HCEC 1CT (cell line): ENCODE measurements at places on chromosomes 7 and 10.

- no peak for DNase-seq
Measured at GRCh38 chr10:95573964-95574604, 12.9 kb upstream of the SORBS1 start.

DNA sequence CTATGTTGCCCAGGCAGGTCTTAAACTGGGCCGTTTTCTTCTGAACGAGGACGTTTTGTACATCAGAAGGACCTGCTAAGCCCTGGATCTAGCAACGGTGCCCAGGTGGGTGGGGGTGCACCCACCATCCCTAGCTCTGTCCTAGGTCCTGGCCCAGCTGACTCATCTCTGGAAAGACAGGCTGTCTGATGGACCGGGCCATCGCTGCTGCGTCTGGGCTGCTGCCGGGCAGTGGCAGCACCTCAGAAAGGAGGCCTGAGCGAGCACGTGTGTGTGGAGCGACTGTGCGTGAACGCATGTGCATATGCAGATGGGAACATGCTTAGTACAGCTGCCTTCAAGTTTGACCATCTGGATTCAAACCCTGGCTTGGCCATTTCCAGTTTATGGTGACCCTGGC, 7.3 kb upstream of the ELFN1 start:
- no peak for DNase-seq

DNA sequence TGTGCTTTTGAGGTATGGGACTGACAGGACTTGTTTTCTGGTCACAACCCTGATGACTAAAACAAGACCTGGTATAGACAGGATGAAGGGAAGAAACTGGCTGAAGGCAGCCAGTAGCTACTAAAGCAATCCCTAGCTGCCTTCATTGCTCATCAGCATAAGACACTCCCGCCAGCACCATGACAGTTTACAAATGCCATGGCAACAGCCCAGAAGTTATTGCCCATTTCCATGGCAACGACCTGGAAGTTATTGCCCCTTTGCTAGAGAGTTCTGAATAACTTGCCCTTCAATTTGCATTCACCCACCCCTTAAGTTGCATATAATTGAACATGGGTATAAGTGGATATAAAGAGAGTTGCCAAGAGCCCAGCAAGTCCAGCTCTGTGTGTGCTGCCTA, 169.6 kb upstream of the FAM171A1 start:
- DNase-seq, result no peak

DNA sequence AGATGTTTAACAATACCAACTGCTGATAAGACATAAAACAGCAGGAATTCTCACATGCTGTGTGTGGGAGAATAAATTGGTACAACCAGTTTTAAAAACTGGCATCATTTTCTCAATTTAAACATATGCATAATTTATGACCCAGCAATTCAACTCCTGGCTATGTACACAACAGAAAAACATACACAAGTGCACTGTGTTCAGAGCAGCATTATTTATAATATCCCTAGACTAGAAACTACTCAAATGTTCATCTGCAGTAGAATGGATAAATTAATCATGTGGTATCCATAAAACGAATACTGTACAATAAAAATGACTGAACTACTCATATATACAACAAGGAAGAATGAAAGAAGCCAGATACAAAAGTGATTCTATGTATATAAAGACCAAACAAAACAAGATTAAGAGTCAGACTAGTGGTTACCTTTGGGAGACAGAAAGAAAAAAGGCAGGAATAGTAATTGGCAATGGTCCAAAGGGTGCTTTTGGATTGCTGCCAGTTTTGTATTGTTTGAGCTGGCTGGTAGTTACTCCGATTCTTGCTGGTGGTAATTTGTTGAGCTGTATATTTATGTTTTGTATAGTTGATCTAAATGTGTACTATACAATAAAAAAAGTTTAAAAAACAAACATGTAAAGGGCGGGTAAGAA, 306.0 kb downstream of the TFEC start:
- no peak for DNase-seq

DNA sequence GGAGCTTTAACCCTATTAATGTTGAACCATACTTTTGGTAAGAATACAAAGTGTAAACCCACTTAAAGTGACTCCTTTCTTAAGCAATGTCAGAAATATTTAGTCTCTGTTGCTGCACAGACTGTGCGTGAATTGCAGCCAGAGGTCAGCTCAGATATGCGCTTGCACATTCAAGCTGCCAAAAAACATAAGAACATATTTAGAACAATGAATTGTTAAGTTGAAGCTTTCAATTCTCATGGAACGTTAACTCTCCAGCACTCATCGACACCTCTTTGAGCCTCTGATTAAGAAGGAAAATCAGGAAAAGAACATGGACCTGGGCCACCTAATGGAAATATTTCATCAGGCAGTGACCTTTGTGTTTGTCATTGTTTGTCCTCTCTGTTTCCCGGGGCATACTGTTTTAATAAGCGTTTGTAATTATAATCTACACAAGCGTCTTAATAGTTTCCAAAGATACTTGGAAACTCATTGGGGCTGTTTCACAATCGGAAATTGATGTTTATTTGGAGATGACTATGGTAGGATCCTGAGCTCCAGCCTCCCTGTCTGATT, 193.0 kb upstream of the CELF2 start:
- DNase-seq, result peak; percentile 75

GRCh38 chr10:95248989-95249388, 41.8 kb downstream of the PDLIM1 start:
- no peak for DNase-seq

DNA sequence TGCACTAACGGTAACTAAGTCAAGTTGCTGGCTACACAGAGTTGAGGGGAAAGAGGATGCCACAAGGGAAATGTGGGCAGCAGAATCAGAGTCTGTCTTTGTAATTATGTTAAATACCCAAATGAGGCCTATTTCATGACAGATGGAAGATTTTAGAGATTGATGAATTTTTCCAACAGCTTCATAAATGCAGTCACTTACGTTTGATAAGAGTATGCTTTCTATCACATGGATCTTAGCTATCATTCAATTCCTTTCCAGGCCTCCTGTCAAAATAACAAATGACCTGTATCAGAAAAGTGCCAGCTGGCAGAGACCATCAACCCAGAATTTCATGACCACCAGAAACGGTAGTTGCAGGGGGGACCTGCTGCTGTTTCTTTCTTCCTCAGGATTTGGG, 148.4 kb upstream of the PLPP4 start:
- no peak for DNase-seq

DNA sequence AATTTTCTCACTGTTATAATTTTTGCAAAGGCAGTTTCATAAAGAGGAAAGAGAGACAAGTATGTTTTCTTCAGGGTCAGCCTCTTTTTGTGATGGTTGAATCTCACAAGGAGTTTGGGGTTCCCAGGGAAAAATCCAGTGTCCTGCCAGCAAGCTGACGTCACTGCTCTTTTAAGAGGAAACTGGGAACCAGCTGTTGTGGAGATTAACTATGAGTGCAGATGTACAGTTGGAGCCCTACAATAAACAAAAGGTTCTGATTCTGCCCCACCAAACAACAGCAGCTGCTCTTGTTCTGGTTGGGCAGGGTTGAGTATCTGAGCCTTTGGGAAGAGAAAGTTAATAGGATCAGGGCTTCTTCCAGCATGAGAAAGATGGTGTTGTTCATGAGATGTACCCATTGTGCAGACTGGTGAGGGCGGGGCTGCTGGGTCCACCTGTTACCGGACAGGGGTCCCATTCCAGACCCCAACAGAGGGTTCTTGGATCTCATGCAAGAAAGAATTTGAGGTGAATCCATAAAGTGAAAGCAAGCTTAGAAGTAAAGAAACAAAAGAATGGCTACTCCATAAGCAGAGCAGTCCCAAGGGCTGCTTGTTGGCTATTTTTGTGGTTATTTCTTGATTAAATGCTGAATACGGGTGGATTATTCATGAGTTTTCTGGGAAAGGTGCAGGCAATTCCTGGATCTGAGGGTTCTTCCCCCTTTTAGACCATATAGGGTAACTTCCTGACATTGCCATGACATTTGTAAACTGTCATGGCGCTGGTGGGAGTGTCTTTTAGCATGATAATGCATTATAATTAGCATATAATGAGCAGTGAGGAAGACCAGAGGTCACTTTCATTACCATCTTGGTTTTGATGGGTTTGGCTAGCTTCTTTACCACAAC, 12.5 kb downstream of the PRF1 start:
- DNase-seq, result peak; percentile 68

DNA sequence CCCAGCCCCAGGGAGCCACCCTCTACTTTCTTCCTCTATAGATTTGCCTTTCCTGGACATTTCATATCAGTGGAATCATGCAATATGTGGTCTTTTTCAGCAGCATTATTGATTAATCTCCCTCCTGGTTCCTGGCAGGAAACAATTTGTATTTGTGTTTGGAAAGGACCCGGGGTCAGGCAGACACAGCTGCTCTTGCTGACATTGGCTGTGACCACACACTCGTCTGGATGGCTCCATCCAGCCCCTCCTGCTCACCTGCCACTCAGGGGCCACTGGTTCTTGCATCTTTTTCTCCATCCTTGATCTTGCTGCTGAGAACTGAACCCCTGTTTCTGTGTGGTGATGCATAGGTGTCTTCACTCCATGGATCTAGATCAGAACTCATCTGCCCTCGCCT, 176.6 kb upstream of the MKI67 start:
- DNase-seq, result no peak

DNA sequence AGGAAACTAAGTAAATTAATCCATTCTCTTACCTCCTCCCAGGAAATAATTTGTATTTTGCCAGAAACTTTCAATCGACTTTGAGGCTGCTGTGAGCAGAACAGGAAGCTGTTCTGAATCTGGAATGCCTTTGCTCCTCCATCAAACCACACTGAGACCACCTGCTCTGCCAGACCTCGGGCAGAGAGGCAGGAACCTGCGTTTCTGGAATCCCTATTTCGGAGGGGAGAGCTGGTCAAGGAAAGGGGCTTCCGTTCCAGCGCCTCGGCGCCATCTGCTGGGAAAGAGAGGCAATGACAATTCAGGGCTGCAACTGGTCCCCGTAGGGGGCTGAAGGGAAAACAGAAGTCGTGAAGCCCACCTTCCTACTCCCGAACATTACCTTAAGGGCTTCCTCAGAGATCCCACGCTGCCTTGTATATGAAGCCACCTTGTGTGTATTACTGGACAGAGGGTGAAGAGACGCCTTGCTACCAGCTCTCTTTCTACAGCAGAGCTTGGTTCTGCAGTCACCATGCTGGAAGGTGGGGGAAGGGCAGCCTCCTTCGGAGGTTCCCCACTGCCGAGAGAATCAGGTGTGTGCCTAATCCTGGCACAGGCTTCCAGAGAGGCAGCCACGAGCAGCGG, 31.2 kb downstream of the ZNF467 start:
- peak; percentile 43 for DNase-seq

DNA sequence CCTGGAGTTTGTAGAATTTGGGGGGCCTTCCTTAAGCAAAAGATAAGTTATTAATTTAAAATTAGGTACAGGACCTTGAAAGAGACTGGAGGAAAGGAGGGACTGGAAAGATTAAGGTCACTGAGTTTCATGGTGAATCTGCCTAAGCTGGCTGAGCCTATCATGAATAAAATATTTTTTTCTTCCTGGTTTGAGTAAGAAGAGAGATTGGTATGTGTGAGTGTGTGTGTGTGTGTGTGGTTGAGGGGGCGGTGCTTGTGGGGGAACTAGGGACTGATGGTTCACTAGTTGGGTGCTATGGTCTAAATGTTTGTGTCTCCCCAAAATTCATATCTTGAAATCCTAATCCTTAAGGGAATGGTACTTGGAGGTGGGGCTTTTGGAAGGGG, 142.5 kb upstream of the PRKCQ start:
- peak; percentile 79 for DNase-seq

DNA sequence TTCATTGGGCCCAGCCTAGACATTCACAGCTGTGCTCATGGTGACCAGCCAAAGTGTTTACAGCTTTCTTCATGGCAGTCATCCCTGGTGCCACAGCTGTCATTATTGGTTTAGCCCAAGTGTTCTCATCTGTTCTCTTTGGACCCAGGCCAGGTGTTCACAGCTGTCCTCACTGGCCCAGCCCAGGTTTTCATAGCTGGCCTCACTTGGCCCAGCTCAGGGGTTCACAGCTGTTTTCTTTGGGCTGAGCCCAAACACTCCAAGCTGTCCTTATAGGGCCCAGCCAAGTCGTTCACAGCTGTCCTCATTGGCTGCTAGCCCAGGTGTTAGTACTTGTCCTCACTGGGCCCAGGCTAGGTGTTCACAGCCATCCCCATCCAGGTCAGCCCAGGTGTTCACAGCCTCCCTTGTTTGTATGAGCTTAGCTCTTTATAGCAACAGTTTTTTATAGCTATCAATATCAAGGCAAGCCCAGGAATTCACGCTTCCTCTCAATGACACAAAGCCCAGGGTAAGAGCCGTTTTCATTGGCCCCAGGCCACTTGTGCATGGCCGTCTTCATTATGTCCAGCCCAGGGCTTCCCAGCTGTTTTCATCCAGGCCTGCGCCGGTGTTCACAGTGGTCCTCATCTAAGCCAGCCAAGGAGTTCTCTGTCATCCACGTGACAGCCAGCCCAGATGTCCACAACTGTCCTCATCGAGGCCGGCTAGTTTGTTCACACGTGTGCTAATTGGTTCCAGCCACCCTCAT, 11.6 kb downstream of the FRG2B start:
- no peak for DNase-seq
